Activated CD4-positive, alpha-beta T cell treated with anti-CD3 and anti-CD28 coated beads, Interleukin-2, amount 50 U/mL, for 48 hours (primary cell): ENCODE measurements at places on chromosomes 5 and 9.
A peak's percentile ranks its signal among the peaks of the same experiment; 100 is the strongest.

- DNase-seq: no peak
Measured at GRCh38 chr5:154653418-154653763, 101.8 kb upstream of the LARP1 start.

- no peak for DNase-seq
Measured at GRCh38 chr9:125494653-125494915, 212.4 kb downstream of the MAPKAP1 start.

DNA sequence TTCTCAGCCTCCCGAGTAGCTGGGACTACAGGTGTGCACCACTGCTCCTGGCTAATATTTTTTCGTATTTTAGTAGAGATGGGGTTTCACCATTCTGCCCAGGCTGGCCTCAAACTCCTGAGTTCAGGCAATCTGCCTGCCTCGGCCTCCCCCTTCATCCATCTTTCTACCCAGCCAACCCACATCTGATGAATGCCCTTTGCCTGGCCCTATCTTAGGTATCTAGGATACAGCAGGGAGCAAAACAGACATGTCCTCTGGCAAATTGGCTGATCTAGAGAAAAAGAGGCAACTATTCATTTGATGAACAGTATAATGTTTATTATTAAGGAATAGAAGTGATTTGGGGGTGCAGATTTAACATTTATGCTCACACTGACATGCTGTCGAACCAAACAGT is 123.0 kb downstream of the TRIO start:
- no peak for DNase-seq

DNA sequence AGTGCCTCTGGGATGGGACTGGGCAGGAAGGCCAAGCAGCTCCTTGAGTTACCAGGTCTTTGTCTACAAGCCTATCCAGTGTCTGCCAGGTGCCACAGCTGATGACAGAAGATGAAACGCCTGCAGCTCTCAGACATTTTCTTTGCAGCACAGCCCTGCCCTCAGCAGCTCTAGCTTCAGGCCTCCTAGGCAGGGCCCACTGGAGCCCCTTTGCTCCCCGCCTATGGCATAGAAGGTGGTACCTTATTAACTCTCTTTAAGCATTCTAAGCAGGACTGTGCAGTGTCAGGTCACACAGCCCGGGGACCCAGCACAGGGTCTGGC is 1.3 kb upstream of the SKP1 start:
- DNase-seq: no peak

GRCh38 chr9:100394816-100395215 is 32.1 kb upstream of the MSANTD3 start:
- no peak for DNase-seq

- no peak for DNase-seq
Measured at GRCh38 chr5:65173130-65173525, 308.6 kb downstream of the ADAMTS6 start.

GRCh38 chr5:82692826-82693225 is 384.4 kb downstream of the TMEM167A start:
- DNase-seq: no peak

DNA sequence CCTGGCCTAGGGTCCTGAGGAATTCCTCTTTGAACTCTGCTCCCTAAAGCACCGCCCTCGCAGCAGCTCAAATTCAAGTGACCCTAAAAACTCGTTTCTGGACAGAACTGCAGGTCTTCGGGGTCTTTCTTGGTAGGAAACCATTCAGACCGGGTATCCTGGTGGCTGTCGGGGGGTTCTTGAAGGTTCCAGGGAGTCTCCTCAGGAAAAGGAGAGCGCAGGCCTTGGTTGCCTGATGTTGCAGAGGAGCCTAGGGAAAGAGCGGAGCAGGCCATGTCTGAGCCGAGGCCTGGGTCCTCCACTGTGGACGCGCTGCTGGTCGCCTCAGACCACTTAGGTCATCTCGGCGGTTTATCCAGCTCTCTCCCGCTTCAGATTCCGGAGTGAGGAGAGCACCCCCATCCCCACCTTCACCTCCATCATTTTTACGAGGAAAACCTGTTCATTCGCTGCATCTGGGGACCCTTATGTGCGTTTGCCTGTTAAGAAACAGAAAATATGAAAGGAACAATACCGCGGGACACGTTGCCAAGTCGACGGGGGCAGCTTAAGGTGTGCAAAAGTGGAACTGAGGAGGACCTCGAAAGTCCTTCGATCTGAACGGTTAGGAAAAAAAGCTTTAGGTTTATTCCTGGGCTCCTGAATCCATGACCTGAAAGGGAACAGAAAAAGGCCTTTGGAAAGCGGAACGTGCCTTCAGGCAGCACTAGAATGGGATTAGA is 299.4 kb downstream of the PARP8 start:
- peak; percentile 3 for DNase-seq

DNA sequence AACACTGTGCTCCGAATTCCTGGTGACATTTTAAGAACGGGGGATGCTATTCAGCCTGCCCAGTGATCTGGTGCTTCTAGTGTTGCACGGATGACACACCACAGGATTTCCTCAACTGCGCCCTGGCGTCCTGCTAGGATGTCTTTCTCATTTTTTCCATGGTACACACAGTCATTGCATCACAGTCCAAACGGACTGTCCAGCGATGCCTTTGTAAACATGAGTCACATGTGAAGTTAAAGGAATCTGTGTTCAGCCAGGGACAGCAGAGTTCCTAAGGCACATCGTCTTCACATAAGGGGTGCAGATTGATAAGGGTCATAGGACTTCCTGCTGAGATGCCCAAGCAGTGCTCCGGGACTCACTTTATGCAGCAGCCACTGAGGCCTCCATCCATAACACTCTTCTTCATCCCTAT is 9.3 kb upstream of the PTPN3 start:
- no peak for DNase-seq

DNA sequence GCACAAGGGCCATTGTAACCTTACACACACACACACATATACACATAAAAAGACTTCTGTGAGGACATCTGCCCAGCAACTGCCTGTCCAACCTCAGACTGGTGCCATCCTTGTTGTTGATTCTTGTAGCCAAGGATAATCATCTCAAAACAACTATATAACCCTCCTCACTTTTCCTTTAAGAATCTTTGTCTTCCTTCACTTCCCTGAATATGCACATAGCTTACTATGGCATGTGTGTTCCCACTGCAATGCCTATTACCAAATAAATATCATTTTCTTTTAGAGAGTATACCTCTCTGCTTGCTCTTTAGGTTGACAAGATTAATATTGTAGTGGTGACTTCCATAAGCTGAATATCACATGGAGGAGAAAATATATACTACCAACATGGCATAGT is 55.2 kb downstream of the APBA1 start:
- DNase-seq: no peak

GRCh38 chr5:72849546-72849945 is 33.1 kb downstream of the TNPO1 start:
- DNase-seq: no peak

GRCh38 chr5:67033880-67034651 is 162.5 kb downstream of the CD180 start:
- no peak for DNase-seq

- DNase-seq: no peak
Measured at GRCh38 chr9:121582641-121583040, 68.8 kb upstream of the DAB2IP start.

DNA sequence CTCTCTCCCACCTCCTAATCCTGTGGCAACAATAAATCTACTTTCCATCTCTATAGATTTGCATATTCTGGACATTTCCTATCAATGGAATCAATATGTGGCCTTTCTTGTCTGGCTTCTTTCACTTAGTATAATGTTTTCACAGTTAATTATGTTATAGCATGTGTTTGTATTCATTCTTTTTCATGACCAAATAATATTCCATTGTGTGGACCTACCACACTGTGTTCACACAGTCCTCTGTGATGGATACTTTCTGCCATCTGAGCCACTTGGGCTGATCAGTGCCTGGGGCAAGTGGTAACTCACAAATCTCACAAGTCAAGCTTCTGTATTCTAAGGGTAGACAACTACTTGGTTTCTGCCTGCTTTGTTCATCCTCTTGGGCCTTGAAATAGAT is 48.7 kb upstream of the POMT1 start:
- DNase-seq: no peak

DNA sequence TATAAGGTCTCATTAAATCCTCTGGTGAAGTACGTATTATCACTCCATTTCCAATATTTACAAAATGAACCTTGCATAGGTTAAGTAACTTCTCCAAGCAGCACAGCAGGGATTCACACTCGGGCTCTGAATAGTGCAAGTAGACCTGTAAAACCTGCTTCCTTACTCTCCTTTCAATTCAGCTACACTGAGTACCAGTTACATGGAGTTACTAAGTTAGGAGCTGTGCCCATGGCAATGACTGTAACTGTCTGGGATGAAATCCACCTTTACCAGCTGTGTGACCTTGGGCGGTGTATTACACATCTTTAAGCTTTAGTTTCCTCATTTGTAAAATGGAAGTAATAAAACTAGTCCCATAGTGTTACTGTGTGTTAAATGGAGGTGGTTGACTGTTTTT is 15.9 kb upstream of the MOB3B start:
- no peak for DNase-seq

- no peak for DNase-seq
Measured at GRCh38 chr9:98874721-98875255, 67.3 kb downstream of the GALNT12 start.

DNA sequence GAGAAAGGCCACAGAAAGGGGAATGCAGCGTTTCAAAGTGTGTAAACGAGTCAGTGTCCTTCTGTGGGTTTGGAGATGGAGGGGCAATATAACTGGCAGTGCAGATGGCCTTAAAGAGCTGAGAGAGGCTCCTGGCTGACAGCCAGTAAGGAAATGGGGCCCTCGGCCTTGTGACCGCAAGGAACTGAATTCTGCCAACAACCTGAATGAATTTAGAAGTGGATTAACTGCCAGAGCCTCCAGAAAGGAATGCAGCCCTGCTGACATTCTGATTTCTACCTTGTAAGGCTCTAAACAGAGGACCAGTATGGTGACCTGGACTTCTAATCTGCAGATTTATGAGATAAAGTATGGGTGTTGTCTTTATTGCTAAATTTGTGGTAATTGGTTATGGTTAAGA is 17.5 kb upstream of the NREP start:
- DNase-seq: no peak

DNA sequence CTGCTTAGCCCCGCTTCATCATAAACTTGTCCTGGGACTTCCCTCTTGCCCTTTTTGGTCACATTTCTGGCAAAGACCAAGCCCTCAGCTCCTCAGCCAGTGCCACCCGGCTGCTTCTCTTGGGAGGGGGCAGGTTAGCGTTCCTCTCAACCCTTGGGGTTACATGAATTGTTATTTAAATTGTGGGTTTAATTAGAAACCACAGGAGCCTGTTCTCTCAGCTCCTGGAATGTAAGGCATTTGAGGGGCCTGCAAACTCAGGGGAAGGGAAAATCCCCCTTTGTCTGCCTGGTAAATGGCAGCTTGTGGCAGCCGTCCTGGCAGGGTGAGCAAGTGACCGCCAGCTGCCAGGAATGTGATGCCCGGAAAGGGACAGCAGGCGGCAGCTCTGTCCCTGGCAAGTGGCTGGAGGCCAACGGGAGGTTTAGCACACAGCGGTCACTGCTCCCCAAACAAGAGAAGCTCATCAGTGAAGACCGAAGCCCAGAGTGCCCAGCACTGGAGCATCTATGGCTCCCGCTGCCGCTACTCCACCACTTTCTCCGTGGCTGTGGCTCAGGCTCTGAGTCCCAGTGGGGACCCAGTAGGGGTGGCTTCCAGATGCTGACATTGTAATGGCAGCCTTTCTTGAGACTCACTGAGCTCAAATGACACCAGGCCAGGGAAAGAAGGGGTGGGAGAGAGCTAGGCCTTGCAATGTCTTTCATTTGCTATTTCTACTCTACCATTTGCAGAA is 51.7 kb downstream of the SHB start:
- no peak for DNase-seq
